ENCODE measurements at places on chromosomes 6 and 20.

DNA sequence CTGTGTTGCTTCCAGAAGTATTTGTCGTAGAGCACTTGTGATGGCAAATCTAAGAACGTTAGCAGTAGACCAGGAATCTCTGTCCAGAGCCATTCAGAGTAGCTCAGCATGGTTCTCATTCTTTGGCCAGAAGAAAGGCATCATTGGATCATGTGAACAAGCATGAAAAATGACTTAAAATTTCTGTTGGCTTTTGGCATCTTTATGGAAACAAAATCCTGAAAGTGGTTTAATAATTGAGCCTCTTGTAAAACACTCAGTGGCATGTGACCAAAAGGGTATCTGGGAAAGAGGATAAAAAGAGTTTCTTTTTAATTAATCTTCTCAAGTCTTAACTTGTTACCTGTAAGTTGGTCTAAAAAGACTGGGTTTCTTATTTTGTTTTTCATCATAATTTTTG is 55.2 kb downstream of the PTPN1 start:
- no peak for ATAC-seq

DNA sequence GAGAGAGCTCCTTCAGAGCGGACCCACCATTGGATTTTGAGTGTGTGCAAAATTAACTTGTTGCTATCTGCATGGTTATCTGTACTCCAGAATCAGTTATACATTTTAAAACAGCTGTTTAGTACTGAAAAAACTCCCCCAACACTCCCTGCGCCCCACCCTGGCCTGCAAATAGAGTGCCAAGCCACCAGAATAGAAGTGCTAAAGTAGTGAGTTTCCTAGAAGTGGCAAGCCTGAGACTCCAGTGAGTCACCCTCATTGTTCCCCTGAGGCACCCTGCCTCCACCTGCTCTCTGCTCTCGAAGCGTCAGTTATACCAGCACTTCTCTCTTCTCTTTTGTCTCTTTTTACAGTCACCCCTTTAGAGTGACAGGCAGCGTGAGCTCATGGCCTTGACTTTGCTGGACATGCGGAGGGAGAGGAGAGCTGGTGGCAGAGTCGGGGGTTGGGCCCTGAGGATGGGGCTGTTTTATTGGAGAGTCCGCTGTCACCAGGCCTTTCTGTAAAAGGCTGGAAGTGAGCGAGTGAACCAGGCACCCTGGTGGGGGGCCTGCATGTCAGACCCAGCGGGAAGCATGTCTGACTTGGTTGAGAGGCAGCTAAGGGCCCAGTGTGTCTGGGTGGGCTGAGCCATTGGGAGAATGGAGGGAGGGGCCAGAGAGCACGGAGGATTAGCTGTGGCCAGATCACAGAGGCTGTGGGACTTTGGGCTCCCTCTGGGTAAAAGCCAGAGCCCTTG is 10.4 kb downstream of the IGF2R start:
- peak; percentile 86 for ATAC-seq

DNA sequence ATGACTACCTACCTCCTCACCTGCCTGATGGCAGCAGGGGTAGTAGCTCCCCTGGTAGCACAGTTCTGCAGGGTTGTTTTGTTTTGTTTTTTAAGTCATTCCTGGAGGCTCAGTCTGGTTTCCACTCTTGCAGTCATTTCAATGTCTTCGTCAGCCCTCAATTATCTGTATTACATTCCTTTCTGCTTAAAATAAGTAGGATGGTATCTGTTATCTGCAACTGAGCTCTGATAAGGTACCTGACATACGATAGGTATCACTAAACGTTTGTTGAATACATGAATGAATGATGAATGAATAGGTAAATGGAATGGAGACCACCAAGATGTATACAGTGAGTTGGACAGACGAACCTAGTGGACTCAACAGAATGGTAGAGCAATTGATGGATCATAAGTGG is 7.2 kb upstream of the CLPSL2 start:
- ATAC-seq = no peak

DNA sequence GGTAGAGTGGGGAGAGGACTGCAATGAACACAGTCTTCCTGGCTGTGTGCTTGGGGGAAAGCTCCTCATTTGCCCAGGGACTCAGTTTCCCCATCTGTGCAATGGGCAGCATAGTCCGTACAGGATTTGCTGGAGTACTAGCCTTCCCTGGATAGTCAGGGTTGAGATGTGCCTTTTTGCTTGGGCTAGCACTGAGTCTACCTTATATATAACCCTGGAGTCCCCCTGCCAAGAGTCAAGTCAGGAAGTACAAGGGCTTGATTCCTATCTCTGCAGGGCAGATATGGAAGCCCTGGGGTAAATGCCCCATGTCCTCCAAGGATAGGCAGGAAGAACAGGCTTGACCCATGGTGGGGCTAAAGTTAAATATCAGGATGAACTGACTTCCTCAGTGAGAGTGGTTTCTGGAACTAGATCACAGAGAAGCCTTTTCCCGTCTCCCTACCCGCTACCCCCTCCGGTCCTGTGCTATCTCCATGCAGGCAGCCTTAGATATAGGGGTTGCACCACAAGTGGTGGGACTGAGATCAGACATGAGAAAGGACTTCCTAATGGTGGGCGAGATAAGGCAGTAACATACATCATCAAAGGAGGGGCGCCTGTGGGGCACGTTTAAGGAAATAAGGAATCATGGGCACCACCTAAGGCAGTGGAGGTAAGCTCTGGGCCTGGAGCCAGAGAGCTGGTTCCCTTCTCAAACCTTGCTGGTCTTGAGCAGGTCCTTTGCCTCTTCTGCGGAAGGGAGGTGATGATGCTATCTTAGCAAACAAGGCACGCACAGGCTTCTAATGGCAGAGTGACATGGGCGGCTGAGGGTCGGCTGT is 157.9 kb downstream of the MRPL14 start:
- no peak for ATAC-seq

- peak; percentile 95 for ATAC-seq
These were observed 198.8 kb downstream of the ATXN1 start for GRCh38 chr6:16562498-16562897.

DNA sequence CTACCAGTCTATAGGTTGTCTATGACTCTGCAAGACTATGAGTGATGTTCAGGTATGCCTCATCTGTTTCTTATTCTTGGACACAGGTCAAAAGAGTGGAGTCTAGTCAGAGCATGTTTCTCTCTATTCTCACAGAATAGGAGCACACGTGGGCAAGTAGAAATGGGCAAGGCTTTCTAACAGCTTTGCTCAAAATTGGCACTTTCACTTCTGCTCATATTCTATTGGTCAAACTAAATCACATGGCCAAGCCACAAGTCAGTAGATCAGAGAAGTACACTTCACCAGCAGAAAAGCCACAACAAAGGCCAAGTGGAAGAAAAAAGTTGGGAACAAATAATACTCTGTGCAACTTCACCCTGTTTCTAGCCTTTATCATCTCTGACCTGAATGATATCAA is 354.5 kb upstream of the SYNCRIP start:
- no peak for ATAC-seq

DNA sequence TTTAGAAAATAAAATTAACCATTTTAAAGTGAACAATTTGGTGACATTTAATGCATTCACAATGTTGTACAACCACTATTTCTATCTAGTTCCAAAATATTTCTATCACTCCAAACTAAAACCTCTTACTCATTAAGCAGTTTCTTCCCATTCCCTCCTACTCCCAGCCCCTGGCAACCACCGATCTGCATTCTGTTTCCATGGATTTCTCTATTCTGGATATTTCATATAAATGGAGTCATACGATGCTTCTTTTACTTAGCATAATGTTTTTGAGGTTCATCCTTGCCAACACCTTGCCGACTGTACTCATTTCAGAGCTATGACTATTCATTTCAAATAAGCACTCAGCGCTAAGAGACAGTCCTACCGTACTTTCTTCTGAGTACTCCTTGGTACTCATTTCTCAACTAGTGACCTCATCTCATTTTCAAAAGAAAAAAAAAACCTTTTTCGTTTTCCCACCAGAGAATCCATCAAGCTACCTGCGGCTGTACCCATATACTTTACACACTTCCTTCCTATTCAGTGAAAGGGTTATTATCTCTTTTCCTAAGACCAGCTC is 259.2 kb downstream of the UTRN start:
- peak; percentile 99 for ATAC-seq

DNA sequence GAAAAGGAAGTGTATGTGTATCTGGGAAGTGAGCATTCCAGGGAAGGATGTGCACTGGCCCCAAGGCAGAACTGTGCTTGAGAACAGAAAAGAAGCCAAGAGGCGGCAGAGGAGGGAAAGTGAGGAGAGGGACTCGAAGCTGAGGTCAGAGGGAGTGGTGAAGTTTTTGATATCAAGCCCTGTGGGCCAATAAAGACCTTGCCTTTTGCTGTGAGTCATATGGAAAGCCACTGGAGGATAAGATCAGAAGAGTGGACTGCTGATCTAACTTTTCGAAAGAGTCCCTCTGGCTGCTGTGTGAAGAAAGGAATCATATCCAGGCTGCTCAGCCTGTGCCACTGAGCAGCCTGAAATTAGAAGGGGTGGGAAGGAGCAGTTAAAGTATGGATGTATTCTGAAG is 99.4 kb downstream of the EYA4 start:
- ATAC-seq = no peak

DNA sequence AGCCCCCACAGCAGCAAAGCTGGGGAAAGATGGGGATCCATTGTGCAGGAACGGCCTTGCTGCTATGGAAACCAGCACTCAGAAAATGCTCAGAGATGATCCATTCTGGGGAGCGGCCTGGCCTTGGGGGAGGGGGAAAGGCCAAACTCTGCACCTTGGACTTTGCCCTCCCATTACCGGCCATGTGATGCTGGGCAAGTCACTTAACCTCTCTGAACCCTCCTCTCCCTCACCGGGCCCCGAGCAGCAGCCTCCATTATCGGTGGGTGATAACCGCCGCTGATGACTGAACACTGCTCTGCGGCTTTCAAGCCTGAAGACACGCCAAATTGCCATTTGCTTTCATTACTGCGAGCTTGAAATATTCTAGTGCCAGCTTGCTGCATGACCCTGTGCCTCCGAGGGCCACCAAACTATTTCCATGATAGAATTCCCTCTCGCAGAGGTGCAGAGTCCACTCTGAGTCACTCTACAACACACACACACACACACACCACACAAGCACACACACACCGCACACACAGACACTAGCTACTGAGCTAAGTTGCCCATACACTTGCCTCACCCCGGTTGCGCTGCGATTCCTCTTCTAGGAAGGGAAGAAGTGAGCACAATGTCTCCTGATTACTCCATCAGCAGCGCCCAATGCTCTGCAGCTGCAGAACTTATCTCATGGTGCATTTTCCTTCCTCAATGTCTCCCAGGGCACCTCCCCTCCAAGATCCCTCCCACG is 20.6 kb upstream of the SIRPA start:
- ATAC-seq = no peak

GRCh38 chr6:111427341-111428116 is 55.5 kb downstream of the REV3L start:
- ATAC-seq = peak; percentile 91

GRCh38 chr6:168822376-168822775 is 381.4 kb downstream of the SMOC2 start:
- ATAC-seq = no peak

DNA sequence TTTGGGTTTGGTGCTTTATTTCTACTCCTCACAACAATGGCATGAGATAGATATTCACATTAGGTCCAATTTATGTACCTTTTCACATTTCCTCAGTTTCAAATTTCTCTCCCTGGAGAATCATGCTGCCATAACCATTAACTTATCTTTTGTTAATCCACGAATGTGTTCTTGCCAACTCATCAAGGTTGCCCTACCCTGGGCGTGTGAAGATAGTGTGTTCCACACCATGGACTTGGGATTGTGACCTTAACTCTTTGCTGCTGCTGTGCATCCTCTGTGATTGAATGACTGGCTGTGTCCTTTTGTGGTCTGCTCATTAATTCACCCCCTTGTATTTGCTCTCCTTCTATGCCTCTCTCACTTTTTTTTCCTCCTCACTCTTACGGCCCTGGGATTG is 34.2 kb upstream of the SNRPB2 start:
- no peak for ATAC-seq

DNA sequence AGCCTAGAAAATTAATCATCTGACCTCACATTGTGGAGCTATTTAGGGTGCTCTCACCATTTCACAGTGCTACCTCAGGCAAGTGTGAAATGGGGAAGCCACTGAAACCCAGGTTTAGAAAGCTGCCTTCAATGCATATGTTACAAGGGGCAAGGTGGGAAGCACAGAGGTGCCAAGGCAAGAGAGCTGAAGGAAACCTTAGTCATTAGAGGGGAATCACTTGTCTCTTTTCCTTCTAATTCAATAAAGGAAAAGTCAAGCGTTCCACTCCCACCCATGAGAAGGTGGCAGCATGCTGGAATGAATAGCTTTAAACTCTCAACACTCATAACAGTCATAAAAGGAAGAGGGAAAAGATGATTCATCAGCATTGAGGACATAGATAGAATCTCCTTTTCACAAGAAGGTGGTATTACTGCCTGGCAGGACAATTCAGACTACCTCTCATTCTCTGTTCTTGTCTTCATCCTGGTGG is 251.9 kb upstream of the IRAK1BP1 start:
- ATAC-seq = no peak

DNA sequence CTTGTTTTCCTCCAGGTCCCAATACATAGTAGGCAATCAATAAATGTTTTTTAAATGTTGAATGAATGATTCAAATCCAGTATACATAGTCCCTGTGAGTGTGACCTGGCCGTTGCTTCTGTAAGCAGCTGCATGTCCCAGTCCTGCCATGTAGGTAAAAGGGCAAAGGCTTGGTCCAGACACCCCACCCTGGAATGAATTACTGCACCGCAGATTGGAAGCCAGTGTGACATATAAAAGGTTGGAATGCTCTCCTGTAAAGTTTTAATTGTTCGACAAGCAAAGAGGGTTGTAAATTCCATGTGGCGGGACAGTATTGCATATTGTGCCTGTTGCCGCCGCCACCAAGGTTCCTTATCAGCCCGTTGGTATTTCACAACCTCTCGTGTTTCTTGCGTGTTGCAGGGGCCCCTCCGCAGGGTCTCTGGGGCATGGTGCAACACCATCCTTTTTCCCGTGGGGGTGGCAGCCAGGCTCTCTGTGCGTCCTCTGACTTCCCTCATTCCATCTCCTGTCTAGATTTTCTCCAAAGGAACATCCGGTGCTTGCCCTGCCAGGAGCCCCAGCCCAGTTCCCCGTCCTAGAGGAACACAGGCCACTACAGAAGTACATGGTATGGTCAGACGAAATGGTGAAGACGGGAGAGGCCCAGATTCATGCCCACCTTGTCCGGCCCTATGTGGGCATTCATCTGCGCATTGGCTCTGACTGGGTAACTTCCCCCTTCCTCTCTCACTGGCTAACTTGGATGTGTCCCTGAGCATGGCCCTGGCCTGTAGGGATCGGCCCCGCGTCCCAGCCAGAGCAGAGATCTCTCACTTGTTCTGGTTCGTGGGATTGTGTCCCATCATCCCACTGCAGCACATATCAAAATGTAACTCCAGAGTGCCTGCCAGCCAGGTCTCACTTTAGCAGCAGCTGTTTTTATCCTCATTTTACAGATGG is 20.3 kb downstream of the POFUT1 start:
- ATAC-seq = no peak

- ATAC-seq = no peak
These were observed 155.3 kb upstream of the EYA4 start for GRCh38 chr6:133085896-133086295.

GRCh38 chr6:166589786-166590574 is 3.5 kb upstream of the RAMACL start:
- ATAC-seq = no peak
